ENCODE measurements at places on chromosomes 2 and 18. TPM values are rescaled to one million over a fixed set of nuclear protein-coding genes. Genes with fewer than 3 reads are reported as not detected.

GRCh38 chr18:6024745-6025248 lies 129.5 kb upstream of the TMEM200C start:
- no peak for DNase-seq

GRCh38 chr2:110748489-110748867 lies 16.1 kb downstream of the ACOXL start:
- no peak for DNase-seq

DNA sequence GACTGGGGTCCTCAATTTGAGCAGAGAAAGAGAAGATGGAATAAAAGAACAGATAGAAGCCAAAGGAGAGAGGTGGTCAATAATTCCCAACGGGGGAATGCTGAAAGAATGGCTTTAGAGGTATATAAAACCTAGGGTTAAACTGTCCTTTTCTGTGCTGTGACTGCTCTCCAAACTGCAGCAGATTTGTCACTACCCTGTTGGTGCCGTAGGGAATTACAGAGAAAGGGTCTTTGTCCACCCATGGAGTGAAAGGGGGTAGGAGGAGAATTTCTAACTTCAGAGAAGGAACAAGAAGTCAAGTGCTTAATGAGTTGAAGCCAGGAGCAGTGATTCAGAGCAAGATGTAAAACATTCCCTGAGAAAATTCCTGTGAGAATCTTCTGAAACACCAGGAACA lies 486.5 kb downstream of the NUP35 start:
- no peak for DNase-seq

GRCh38 chr2:209905691-209906090 lies 96.7 kb upstream of the RPE start:
- no peak for DNase-seq

GRCh38 chr2:55115761-55116597 lies 65.7 kb upstream of the RTN4 start:
- DNase-seq = no peak

Gene SCYGR8
- total RNA-seq = not detected

Gene TMEM163
- total RNA-seq = 0.72 TPM

Gene SPC25
- total RNA-seq = not detected

Gene PCARE
- total RNA-seq = 1.2 TPM

Measured in heart right ventricle (tissue), 16 donors.